Tracheal epithelial cell (primary cell): ENCODE measurements at places on chromosomes 5 and 9. TPM values are rescaled to one million over a fixed set of nuclear protein-coding genes. Genes with fewer than 3 reads are reported as not detected.

Gene CMYA5
- total RNA-seq, result 0.21 and 0.24 TPM in 2 replicates

Gene FOXD4L3
- total RNA-seq, result not detected in 2 replicates

Gene TAS2R1
- total RNA-seq, result not detected in 2 replicates

Gene PDZD2
- 7.7 and 8.3 TPM in 2 replicates for total RNA-seq

Gene PCDHB10
- total RNA-seq, result under 0.01 and 0.21 TPM in 2 replicates

Gene CRB2
- under 0.01 TPM in 1 of 2 replicates, not detected in the other for total RNA-seq

Gene LCN15
- total RNA-seq, result under 0.01 TPM in 1 of 2 replicates, not detected in the other

Gene NPDC1
- 8.3 and 9.4 TPM in 2 replicates for total RNA-seq

Gene CARTPT
- not detected in 2 replicates for total RNA-seq

Gene ADGRD2
- 0.21 TPM in 1 of 2 replicates, not detected in the other for total RNA-seq

Gene SLC45A2
- total RNA-seq, result 0.21 TPM in 1 of 2 replicates, not detected in the other

Gene PPP2CA
- total RNA-seq, result 54.2 and 55.4 TPM in 2 replicates

Gene KCNN2
- total RNA-seq, result 0.21 TPM in 1 of 2 replicates, not detected in the other

Gene TGFBI
- total RNA-seq, result 329 and 533 TPM in 2 replicates

Gene PCDHB6
- total RNA-seq, result not detected in 2 replicates

Gene CCDC183
- 0.43 TPM in 1 of 2 replicates, not detected in the other for total RNA-seq
